ENCODE measurements at places on chromosomes 12 and 14. TPM values are rescaled to one million over a fixed set of nuclear protein-coding genes. Genes with fewer than 3 reads are reported as not detected.

Gene SERPINA5
- 45.7 TPM for total RNA-seq

- H3K36me3 ChIP-seq, result no peaks in the 10 kb centered on the region
- no peak overlapping the region for H3K4me3 ChIP-seq
- DNase-seq, result no peak
- H3K4me1 ChIP-seq, result no peaks in the 10 kb centered on the region
Observed at GRCh38 chr12:117685110-117685926, 283.5 kb downstream of the KSR2 start.

- H3K27ac ChIP-seq, result no peak overlapping the region
- H3K4me3 ChIP-seq, result no peak overlapping the region
- no peaks in the 10 kb centered on the region for H3K27me3 ChIP-seq
- no peaks in the 10 kb centered on the region for H3K4me1 ChIP-seq
Observed at GRCh38 chr14:98867146-98867545, 404.9 kb downstream of the BCL11B start.

DNA sequence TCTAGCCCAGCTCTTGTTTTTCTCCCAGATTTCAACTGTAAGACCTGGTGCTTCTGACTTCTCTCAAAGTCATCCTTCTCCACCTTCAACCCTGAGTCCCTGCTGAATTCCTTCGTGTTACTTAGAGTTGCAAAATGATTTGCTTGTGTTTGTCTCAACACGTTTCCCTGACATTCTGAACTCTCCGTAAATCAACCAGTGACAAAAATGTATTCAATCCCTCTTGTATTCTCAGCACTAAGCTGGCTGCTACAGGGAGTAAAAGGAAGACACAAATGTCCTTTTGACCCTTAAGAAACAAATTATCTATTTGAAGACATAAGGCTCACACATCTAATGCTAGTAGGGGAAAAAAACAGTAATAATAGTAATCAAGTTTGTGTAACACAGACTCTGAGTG is 514.0 kb upstream of the TMPO start:
- no peak overlapping the region for H3K27ac ChIP-seq
- no peaks in the 10 kb centered on the region for H3K36me3 ChIP-seq
- H3K4me1 ChIP-seq, result no peaks in the 10 kb centered on the region
- H3K4me3 ChIP-seq, result no peak overlapping the region

- no peaks in the 10 kb centered on the region for H3K36me3 ChIP-seq
- no peaks in the 10 kb centered on the region for H3K4me1 ChIP-seq
- no peak overlapping the region for H3K4me3 ChIP-seq
Observed at GRCh38 chr12:29830391-29830790, 46.6 kb upstream of the TMTC1 start.
